Femur (tissue), 1 donor: ENCODE measurements at places on chromosomes 3 and 15.

DNA sequence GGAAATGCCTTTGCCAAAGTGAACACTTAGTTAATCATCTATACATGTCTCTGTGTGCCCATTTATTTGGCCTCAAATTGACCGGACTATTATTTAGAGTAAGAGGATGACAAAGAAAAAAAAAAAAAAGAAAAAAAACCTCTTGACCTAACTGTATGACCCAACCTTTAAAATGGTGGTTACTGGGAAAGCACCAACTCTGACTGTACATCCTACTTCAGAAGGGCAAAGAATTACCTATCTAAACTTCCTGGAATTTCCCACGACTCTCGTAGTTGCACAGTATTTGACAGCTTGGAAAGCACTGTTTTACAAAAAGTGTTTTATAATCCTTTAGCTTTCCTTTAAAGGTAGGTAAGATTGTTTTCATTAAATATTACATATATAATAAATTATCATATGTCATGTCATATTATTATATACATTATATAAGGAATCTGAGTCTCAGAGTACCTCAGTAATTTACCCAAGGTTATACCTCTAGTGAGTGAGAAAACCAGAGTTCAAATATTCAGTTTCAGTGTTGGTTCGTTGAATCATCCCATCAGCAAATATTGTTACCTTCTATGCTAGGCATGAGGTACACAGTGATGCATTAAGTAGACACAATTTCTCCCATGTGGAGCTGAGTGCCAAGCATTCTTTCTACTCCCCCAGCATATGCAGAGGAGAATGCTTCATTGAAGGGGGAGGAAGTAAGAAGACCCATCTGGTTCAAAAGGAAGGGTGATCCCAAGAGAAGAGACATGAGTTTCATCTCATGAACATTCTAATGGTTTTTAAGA is 5.0 kb downstream of the BCL2A1 start:
- DNase-seq: no peak

GRCh38 chr3:32379831-32380500 is 11.7 kb upstream of the CMTM7 start:
- no peak for DNase-seq

GRCh38 chr3:98744283-98744682 is 18.9 kb upstream of the ST3GAL6 start:
- DNase-seq: no peak

DNA sequence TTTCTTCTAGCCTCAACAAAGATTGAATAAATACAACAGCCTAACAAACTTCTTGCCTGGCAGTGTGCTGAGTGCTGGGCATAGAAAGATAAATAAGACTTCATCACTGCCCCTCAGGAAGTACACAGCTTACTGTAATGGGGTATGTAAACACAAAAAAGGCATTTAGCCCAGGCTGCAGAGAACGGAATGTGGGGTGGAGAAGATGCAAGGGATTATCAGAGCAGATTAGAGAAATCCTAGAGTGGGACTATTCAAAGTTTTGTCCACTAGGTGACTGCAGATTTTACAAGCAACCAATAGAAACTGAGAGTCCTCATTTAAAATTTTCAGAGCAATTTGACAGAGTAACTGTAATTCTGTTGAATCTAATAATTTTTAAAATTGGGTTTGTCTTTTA is 35.4 kb upstream of the TSC22D2 start:
- DNase-seq: no peak

DNA sequence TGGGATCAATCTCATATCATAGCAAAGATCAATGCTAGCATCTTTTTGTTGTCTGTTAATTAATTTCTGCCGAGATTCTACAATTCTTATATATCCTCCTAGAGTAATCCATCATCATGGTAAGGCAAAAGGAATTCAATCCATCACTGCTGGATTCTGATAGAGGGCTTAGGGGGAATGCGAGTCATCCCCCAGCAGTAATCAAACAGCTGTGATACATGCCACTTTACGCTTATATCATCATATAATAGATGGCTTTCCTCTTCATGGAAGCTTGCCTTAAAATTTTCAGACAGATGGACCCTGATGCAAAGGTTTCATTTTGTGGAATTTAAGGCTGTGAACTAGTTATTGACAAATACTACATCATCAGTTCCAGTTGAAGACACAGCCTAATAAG is 645.9 kb downstream of the CADM2 start:
- DNase-seq: no peak

- no peak for DNase-seq
These were observed 721.2 kb downstream of the NAALADL2 start for GRCh38 chr3:175580318-175580717.

- no peak for DNase-seq
These were observed 6.6 kb upstream of the MAGEF1 start for GRCh38 chr3:184718431-184718830.

DNA sequence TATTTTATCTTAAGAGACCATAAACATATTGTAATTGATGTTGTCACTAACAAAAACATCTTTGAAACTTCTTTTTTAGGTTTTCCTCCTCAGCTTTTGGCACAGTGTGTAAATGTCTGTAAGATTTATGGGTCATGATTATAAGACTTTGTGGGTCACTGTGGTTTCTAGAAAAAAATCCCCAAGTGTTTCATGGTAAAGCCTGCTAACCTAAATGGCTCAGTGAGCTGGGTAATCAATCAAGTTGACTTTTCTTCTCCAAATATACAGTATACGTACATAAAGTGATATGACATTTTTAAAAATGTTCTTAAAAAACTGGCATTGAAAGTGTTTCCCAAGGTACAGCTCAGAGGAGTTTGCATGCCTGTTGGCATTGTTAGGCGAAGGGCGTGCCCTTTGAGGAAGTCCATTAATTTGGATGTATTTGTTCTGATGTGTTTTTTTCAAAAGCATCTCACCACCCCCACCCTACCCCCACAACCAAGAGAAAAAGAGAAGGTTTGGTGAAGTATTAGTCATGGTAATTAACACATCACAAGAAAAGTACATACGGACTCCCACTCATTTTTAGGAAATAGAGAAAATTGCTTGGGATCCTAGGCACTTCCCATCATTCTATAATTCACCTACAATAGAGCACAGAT is 385.4 kb upstream of the LRRC3B start:
- DNase-seq: no peak
